ENCODE measurements at places on chromosomes 2 and 18.

GRCh38 chr2:69012310-69013141 is 453 bp upstream of the ANTXR1 start:
- H3K4me3 ChIP-seq, result peak overlapping the region; percentile 95
- peak overlapping the region; percentile 73 for H3K27ac ChIP-seq
- H3K27me3 ChIP-seq, result no peaks in the 10 kb centered on the region
- peak; percentile 39 for DNase-seq
- peaks cover 3% of the 10 kb centered on the region for H3K4me1 ChIP-seq
- no peaks in the 10 kb centered on the region for H3K36me3 ChIP-seq

DNA sequence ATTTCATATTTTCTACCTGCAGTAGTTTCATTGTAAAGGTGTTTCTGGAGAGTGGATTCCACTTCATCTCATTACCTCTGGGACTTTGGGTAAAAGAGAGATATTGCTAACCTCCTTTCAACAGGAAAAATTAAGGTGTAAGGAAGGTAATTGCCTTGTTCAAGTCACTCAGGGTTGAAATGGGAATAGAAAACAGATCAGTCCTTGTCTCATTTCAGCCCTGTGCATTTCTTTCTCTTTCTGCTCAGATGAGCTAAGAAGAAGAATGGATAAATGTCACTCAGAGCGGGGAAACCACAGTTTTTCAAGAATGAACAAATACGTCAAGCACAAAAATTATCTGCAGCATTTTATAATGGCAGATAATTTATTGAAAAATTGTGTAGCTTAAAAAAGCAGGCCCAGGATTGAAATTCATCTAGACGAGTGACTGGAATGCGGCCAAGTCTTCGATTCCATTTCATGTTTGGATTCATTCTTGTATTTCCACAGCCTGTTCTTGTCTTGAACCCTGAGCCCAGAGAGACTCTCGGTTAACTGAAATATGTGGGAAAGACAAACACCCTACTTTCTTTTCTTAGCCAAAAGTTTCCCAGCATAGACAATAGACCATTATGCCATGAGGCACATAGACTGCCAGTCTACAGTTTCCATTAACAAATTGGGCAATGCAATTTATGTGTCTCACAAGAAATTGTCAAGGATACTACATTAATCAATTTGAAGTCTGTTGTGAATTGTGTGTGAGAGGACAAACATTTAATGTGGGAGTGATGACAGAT is 107.9 kb downstream of the POLE4 start:
- H3K27me3 ChIP-seq, result no peaks in the 10 kb centered on the region
- H3K4me3 ChIP-seq, result no peak overlapping the region
- no peak overlapping the region for H3K27ac ChIP-seq
- no peaks in the 10 kb centered on the region for H3K36me3 ChIP-seq

DNA sequence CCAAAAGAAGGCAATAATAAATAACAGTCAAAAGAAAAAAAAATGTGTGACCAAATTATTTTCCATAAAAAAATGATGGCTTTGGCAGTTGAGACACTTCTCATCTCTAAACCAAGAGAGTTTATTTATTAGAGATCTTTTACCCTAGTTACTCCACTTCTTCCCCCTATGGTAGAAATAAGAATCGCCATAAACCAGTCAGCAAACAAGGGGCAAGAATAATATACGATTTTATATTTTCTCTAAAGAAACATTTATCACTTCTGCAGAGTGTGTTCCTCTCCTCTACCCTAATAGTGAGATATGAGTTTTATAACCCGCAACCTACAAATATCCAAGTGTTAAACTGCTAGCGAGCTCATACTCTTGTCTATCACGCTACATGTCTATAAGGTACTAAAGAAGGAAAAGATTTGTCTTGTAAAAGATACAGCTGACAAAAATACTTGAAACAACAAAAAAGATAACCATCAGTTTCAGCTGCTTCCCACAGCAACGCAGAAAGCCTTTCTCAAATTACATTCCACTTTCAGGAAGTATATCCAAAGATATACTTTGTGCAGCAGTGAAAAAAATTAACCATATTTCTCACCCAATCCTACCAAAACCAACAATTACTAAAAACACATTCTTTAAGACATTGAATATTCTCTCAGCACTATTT is 2.3 kb downstream of the RNF103 start:
- peak overlapping the region; percentile 20 for H3K27ac ChIP-seq
- peak; percentile 18 for DNase-seq
- peak overlapping the region; percentile 95 for H3K4me3 ChIP-seq
- no peaks in the 10 kb centered on the region for H3K4me1 ChIP-seq
- H3K36me3 ChIP-seq, result peaks cover 2% of the 10 kb centered on the region

DNA sequence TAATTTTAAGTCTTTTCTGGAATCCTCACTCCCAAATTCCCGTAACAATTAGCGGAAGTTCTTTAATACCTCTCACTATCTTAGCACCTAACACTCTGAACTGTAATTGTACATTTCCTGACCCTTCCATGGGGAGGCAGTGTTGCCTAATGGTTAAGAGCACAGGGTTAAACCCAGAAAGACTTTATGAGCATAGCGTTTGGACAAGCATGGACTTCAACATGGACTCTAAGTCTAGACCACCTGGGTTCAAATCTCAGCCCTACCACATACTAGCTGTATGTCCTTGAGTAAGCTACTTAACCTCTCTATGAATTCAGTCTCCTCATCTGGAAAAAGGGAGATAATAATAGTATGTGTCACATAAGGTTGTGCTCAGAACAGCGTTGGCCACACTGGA is 13.0 kb downstream of the ANTXR1 start:
- DNase-seq, result no peak
- no peak overlapping the region for H3K27ac ChIP-seq
- H3K4me1 ChIP-seq, result no peaks in the 10 kb centered on the region
- H3K27me3 ChIP-seq, result no peaks in the 10 kb centered on the region
- H3K36me3 ChIP-seq, result no peaks in the 10 kb centered on the region

DNA sequence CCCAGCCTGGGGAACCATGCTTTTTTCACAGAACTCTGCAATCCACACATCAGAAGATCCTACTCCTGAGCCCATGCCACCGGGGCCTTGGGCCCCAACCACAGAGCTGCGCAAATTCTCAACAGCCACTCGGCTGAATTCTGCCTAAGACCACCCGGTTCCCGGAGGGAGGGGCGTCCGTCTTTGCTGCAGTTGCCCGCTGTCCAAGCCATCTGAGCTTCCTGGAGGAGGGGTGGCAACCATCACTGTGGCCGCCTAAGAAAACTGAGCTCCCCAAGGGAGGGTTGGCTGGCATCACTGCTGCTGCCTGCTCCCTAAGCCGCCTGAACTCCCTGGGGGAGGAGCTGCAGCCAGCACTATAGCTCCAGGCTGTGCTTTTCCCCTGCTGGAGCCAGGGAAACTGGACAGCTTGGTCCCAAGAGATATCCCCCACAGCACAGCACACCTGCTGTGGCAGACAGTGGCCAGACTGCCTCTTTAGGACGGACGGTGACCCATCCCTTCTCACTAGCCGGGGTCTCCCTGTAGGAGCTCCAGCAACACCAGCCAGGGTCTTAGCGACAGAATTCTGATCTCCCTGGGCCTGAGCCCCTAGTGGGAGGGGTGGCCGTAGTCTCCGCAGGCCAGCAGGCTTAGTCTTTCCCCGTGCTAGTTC is 1411.6 kb upstream of the CDH2 start:
- H3K36me3 ChIP-seq, result no peaks in the 10 kb centered on the region
- no peaks in the 10 kb centered on the region for H3K27me3 ChIP-seq
- no peak for DNase-seq
- H3K4me1 ChIP-seq, result no peaks in the 10 kb centered on the region
- no peak overlapping the region for H3K4me3 ChIP-seq

- no peaks in the 10 kb centered on the region for H3K36me3 ChIP-seq
- peak; percentile 59 for DNase-seq
- H3K4me3 ChIP-seq, result no peak overlapping the region
- no peak overlapping the region for H3K27ac ChIP-seq
Measured at GRCh38 chr2:114119862-114120261, 230.0 kb downstream of the ACTR3 start.

- H3K4me3 ChIP-seq, result peak overlapping the region; percentile 29
- no peaks in the 10 kb centered on the region for H3K27me3 ChIP-seq
- H3K27ac ChIP-seq, result peak overlapping the region; percentile 97
- DNase-seq, result no peak
- H3K4me1 ChIP-seq, result peaks cover 5% of the 10 kb centered on the region
Measured at GRCh38 chr2:151261977-151262291, 271 bp upstream of the RBM43 start.

- no peak overlapping the region for H3K4me3 ChIP-seq
- no peaks in the 10 kb centered on the region for H3K36me3 ChIP-seq
- no peak for DNase-seq
- no peaks in the 10 kb centered on the region for H3K4me1 ChIP-seq
Measured at GRCh38 chr2:42796427-42797248, 4.3 kb upstream of the HAAO start.

GRCh38 chr2:65231892-65232477 is 4.4 kb downstream of the ACTR2 start:
- peak; percentile 70 for DNase-seq
- H3K4me3 ChIP-seq, result no peak overlapping the region
- peaks cover 4% of the 10 kb centered on the region for H3K36me3 ChIP-seq
- H3K27me3 ChIP-seq, result no peaks in the 10 kb centered on the region
- H3K27ac ChIP-seq, result peak overlapping the region; percentile 8
- peaks cover 7% of the 10 kb centered on the region for H3K4me1 ChIP-seq

DNA sequence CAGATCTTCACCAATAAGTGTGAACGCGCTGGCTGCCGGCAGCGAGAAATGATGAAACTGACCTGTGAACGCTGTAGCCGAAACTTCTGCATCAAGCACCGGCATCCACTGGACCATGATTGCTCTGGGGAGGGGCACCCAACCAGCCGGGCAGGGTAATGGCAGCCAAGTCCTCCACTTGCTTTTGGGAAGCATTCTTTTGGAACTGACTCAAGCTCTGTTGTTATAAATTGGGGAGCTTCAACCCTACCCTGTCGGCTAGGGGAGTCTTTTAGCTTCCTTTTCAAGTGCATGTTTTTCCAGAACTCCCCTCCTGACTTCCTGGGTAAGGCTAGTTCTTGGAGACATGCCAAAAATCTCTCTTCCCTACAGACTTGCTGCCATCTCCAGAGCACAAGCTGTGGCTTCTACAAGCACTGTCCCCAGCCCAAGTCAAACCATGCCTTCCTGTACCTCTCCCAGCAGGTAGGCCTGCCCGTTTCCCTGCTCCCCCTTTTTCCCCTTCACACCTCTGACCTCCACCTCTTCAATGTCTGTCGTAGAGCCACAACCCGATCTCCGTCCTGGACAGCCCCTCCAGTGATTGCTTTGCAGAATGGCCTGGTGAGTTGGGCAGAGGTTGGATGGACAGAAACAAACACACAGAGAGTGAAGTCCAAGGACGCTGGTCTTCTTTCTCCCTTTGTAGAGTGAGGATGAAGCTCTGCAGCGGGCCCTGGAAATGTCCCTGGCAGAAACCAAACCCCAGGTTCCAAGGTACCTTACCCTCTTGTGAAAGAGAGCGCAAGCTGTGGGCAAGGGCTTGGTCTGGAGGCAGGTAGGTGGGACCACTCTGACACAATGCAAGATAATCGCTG is 1.5 kb downstream of the ZFAND2B start:
- peaks cover 19% of the 10 kb centered on the region for H3K36me3 ChIP-seq
- peaks cover 16% of the 10 kb centered on the region for H3K4me1 ChIP-seq
- peak overlapping the region; percentile 72 for H3K4me3 ChIP-seq
- H3K27me3 ChIP-seq, result peaks cover 2% of the 10 kb centered on the region

DNA sequence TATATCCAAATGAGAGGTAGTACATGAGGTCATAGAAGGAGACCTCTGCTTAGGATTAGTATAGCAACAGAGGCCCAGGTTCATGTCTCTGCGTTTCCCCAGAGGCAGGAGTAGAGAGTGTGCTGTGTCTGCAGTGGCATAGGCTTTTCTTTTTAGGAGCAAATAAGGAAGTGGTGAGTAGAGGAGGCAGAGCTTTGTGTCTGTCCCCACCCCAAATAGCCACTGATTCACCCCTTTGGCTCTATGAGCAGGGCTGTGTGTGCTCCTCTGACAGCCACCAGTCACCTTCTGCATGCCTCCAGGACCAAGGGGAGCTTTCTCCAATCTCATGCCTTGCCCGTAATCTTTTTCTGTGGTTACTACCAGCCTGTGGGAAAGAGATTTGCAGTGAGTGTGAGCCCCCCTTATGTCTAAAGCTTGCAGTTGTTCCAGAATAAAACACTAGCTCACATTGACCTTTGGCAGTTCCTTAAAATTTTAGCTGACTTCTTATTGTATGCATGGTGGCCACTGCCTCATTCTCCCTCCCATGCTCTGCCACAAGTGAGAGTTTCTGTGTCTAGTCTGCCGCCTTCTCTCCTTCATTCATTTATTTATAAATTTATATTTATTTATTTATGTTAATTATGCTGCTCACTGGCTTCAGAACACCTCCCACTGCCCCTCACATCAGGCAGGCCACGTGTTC is 23.5 kb upstream of the ELAC1 start:
- no peaks in the 10 kb centered on the region for H3K36me3 ChIP-seq
- no peaks in the 10 kb centered on the region for H3K27me3 ChIP-seq
- H3K4me1 ChIP-seq, result no peaks in the 10 kb centered on the region
- DNase-seq, result no peak
- no peak overlapping the region for H3K27ac ChIP-seq
- no peak overlapping the region for H3K4me3 ChIP-seq

GRCh38 chr18:21164548-21165095 is 53.0 kb upstream of the ROCK1 start:
- no peaks in the 10 kb centered on the region for H3K36me3 ChIP-seq
- H3K4me1 ChIP-seq, result peaks cover 2% of the 10 kb centered on the region
- H3K27me3 ChIP-seq, result no peaks in the 10 kb centered on the region
- DNase-seq, result no peak
- H3K4me3 ChIP-seq, result peak overlapping the region; percentile 21
- H3K27ac ChIP-seq, result peak overlapping the region; percentile 53

DNA sequence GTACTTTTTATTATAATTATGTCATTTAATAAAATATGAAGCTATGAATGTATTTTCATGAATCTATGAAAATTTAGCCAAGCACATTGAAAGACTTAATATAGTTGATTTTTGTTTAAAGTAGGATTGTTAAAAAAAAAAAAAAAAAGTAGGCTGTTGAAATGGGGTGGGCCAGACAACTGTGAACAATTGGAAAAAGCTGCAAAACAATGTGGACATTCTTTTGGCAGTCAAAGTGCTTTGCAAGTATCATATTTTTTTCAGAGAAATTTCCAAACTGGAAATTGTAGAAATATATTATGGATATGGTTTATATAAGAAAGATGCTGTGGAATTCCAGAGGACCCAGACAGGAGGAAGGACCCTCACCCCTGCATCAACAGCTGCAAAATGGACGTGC is 82.1 kb downstream of the ETAA1 start:
- no peak for DNase-seq
- H3K4me1 ChIP-seq, result no peaks in the 10 kb centered on the region
- H3K27me3 ChIP-seq, result no peaks in the 10 kb centered on the region
- no peak overlapping the region for H3K4me3 ChIP-seq

Measured in fibroblast of lung (primary cell).